ENCODE measurements at places on chromosomes 16 and 17.

GRCh38 chr17:75645889-75646637 is 12.8 kb downstream of the SMIM5 start:
- DNase-seq: no peak

DNA sequence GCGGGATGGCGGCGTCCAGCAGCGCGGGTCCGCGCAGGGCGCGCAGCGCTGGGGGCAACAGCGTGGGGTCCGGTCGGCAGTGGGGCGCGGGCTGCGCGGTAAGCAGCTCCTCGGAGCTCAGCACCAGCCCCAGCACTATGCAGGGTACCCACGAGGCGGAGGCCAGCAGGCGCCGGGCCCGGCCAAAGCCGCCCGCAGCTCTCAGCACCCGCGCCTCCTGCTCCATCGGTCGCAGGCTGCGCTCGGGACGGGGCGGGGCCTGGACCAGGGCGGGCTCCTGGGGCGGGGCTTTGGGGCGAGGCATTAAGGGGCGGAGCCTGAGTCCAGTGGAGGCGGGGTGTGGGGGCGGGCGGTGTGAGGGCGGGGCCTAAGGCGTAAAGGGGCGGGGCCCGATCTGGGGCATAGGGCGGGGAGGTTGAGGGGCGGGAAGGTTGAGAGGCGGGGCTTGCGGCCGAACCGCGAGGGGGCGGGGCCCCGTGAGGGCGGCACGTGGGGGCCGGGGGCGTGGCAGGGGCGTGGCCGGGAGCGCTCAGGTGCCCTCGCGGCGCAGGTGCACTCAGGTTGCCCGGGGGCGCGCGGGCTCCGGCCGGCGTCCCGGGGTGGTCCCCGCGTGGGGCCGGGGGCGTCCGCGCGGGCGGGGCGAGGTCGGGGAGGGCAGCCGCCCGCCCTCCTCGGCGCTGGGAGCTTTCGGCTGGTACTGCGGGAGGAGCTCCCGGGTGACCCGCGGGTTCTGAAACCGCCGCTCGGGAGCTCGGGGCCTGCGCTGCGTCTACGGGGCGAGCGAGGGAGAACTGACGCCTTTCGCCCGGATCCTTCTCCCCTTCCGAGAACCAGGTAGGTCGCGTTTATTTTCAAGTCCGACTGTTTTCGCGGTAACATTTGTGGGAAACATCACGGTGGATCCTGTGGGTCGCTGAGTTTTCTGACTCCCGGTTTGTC is 1.4 kb upstream of the SLC22A31 start:
- no peak for DNase-seq

DNA sequence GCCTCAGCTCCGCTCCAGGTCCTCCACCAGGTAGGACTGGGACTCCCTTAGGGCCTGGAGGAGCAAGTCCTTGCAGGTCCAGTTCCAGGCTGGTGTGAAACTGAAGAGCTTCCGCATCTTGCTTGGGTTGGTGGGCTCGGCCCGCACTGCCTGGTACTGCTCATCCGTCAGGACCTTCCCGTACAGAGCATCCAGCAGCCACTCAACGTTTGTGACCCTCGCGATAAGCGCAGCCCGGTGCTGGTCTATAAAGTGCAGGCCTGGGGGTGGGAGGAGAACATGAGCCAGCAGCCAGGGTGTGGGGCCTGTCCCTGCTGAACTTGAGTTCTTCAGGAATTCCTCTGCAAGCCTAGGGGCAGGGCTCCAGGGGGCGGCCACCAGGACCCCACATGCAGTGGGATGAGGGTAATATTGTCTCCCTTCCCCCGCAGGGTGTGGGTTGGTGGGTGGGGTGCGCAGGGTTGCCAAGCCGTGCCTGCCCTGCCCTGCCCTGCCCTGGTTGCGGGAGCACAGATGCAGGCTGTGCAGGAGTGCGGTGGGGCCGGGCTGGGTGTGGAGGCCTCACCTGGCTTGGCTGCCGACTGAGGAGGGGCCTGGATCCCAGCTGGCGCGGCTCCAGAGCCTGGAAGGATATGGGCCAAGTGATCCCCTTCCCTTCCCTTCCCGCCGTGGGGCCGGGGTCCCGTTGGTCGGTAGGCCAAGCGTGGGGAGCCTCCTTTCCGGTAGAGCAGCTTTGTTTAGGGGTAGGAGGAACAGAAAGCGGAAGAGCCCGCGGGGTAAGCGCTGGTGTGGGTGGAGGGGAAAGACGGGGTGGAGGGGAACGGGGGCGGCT is 762 bp downstream of the PYCARD start:
- no peak for DNase-seq

GRCh38 chr16:49048557-49048956 is 233.1 kb downstream of the CBLN1 start:
- no peak for DNase-seq

DNA sequence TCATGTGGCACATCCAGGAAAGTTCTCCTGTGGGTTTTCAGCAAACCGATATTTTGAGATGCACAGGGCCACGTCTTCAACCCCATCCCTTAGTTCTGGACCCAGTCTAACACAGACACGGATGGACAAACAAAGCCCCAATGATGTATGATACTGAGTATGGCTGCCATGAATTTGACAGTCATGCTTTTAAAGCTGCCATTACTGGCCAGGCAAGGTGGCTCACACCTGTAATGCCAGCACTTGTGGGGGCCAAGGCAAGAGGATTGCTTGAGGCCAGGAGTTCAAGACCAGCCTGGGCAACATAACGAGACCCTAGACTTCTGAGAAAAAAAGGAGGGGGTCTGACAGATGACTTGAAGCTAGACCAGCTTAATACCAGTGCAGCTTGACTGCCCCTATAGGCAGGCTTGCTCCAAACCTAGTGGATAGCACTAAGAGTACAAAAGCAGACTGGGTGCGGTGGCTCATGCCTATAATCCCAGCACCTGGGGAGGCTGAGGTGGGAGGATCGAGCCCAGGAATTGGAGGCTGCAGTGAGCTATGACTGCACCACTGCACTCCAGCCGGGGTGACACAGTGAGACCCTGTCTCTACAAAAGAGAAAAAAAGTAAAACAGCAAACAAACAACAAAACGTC is 10.8 kb upstream of the ZNF629 start:
- no peak for DNase-seq

DNA sequence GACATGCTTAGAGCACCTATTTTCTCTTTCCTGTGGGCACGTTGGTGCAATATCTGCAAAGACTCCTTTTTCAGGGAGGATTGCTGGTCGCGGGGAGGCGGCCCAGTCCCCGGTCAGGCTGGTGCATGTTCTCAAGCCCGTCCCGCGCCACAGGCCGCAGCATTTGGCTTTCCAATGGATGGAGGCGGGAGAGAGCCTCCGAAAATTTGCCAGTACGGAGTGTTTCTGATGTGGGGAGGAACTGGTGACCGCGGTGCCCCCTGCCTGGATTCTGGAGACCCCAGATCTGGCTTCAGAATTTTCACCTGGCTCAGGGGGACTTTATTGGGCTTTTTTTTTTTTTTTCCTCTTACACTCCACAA is 2.3 kb downstream of the CMIP start:
- DNase-seq: no peak

DNA sequence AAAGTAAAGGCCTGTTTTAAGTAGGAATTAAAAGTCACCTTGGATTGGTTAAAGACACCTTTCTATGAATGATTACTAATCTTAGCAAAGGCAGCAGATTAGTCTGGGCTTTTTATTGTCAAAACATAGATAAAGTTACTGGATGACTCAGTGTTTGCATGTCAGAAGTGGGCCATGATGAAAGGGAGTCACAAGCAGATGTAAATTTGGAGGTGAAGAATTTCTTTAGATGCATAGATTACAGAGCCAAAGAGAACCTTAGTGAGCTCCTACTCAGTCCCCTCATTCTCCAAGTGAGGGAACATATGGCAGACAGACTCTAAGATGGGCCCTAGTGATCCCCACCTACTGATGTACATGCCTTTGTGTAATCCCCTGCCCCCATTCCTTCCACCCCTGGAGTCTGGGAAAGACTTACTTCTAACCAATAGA is 124.5 kb downstream of the HS3ST3A1 start:
- DNase-seq: no peak

DNA sequence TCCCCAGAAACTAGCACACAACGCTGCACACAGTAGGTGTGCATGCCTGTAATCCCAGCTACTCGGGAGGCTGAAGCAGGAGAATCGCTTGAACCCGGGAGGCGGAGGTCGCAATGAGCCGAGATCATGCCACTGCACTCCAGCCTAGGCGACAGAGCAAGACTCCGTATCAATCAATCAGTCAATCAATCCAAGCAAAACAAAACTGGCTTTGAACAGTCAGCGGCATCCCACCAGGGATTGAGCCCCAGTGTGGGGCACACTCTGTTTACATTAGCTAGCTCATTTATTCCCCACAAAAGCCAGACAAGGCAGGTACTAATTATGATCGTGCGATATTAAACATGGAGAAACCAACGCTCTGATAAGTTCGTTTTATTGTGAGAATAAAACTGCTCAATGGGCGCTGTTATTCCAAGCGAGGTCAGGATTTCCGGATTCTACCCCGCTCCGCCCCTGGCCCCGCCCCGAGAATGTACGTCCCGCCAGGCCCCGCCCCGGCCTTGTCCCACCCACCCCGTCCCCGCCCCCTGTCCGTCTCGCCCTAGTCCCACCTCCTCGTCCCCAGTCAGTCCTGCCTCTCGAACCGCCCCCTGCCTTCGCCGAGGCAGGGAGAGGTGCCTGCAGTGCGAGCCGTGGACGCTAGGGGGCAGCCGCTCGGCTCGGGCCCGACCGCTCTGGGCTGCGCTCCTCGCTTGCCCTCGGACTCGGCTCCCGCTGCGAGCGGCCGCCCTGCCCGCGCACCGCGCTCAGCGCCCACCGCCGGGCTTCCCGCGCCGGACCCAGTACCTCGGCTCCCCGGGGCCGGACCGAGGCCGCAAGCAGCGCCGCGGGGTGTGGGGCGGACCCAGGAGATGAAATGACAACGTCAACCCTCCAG is at the start of gene VPS4A:
VPS4A (plus strand) TSS at position 698 of the 880 bp plus-strand sequence; CDS start at position 860, 162 bp downstream.
- DNase-seq: peak; percentile 94

DNA sequence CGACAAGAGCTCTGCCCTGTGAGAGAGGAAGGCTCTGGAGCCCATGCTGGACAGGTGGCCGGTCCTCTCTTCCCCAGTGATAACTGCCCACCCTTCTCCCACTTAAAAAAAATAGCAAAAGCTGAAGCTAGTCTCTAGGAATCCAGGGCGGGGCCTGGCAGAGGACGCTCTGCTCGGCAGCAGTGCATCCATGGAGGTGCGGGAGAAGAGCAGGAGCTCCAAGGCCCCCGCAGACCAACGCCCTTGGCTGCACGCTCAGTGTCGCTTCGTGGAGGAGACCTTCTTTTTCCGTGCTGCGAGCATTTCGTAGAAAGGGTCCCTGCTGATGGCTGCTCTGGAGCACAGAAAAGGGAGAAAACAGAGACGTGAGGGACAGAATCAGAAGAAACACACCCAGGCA is 98.6 kb upstream of the DNAH17 start:
- DNase-seq: no peak

All from NCI-H1092 (cell line).